ENCODE measurements at places on chromosomes 11 and 22.

DNA sequence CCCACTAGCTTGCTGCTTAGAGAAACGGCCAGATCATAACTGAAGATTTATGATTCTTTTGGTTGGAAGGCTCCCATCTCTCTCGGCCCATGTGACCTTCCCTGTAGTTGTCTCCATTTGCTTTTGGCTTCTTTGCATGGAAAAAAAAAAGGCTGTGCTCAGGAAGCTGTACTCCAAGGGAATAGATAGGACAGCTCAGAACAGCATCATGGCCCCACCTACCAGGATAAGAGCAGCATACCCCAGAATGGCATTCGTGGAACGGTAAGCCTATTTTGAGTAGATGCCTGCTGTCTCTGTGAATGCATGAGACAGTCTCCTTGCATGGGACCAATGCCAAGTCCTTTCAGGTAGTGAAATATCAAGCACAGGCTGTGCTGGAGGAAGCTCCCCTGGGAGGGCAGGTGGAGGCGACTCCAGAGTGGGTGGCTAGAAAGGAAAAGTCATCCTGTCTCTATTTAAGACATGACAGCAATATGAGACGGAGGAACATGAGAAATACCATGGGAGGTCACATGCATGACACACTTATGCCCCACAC, 94.1 kb upstream of the AMOTL1 start:
- no peak for DNase-seq

DNA sequence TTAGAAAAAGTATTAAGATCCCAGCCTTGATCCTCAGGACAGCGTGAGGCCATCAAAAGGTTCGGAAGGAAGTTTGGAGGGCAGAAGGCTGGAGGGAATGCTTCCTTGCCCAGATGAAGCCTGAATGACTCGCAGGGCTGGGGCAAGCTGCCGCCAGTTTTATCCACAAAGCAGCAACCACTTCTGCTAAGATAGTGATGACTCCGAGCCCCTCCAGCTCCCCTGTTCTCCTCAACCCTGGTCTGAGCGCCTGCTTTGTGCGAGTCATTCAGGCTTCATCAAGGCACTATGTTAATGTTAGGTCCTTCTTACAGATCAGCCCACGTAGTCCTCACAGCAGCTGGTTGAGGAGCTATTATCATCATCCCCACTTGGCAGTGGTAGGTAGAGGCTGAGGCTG, 158.8 kb downstream of the COMMD9 start:
- no peak for DNase-seq

DNA sequence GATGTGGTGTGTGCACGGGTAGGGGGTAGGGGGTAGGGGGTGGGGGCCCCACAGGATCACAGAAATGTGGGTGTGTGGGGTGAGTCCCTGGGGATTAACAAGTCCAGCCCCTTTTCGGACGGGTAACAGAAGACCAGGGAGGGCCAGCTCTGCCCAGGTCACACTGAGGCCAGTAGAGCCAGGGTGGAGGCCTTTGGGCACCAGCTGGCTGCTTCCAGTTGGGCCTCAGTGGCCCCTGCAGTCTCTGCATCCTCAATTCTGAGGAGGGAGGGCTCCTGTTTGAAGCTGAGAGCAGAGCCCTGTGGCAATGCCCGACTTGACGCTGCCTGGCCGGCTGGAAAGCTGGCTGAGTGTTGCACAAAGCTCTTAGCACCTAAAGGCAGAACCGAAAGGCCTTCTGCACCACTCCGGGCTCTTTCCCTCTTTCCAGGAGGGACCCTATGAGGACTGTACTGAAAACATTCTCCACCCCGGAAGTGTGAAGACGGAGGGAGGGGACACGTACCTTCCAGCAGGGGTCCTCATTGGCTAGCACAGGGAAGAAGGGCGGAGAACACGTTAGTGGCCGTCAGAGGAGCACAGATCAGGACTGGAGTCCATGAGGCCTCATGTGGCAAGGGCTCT, 120.4 kb downstream of the PHF21B start:
- no peak for DNase-seq

DNA sequence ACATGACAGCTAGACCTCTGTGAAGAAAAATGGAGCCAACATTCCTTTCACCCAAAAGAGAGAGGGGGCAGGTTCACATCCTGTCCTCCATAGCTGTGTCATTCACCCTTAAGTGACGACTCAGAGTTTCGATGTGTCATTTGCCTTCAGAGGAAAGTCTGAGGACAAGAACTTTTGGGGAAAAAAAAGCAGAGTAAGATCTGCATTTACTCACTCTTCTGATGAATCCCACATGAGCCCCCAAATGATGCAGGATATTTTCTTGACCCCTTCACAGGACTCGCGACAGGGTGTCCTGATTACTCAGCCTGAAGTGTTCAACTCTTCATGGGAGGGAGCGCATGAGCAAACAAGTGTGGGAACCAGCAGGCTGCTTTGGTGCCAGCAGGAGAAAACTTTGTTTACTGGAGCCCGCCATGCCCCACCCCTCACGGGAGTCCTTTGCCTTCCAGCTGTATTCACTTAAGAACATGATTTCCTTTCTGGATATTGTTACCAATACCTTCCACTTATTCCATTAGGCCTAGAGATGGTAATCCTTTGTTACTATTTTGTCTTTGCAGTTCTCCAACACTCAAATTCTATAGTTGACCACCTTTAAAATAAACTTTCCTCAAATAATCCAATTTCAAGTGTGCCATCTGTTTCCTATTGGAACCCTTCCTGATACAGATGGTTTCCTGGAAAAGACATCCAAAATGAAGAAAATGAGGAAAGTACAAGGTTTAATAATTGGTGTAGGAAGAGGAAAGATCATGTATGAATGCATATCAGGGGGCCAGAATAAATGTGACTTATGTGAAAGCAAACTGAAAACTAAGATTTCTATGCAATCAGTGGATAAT, 729.8 kb downstream of the FAM181B start:
- no peak for DNase-seq

- no peak for DNase-seq
These were observed 8.2 kb upstream of the OR2D2 start for GRCh38 chr11:6900327-6900999.

DNA sequence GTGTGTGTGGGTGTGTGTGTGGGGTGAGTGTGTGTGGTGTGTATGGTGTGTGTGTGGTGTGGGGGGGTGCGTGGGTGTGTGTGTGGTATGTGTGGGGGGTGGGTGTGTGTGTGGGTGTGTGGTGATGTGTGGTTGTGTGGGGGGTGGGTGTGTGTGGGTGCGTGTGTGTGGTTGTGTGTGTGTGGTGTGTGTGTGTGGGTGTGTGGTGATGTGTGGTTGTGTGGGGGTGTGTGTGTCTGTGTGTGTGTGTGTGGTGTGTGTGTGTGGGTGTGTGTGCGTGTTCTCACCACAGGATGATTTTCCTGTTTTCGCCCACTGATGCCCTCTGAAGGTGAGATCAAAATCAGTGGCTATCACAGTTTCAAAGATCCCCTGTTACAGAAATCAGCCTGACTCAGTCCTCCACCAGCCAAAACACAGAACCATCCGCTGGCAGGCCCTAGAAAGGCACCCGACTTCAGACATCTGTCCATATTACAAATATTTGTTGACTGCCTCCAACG, 24.7 kb downstream of the CPT1A start:
- DNase-seq = no peak

Measured in stimulated activated CD4-positive, alpha-beta T cell treated with anti-CD3 and anti-CD28 coated beads, Interleukin-2, amount 100 ng/mL, for 48 hours (primary cell).